ENCODE measurements at places on chromosomes 2 and 18.
A peak's percentile ranks its signal among the peaks of the same experiment; 100 is the strongest.

DNA sequence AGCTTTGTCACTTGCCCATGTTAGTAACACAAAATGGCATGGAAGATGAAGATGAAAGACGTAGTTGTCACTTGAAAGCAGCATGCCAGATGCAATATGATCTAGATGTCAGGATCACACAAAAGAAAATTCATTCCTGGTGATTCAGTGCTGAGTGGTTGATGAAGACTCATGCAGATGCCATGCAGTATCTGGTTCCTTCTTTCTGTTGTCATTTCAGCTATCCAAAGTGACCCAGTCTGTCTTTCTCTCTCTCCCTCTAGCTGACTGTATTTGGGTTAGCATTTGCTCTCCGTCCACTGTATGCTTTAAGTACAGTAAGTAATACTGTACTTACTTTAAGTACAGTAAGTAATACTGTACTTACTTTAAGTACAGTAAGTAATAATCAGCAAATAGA lies 50.4 kb downstream of the TTN start:
- no peak for DNase-seq

- DNase-seq, result no peak
Measured at GRCh38 chr2:61726456-61727209, 127.2 kb downstream of the FAM161A start.

DNA sequence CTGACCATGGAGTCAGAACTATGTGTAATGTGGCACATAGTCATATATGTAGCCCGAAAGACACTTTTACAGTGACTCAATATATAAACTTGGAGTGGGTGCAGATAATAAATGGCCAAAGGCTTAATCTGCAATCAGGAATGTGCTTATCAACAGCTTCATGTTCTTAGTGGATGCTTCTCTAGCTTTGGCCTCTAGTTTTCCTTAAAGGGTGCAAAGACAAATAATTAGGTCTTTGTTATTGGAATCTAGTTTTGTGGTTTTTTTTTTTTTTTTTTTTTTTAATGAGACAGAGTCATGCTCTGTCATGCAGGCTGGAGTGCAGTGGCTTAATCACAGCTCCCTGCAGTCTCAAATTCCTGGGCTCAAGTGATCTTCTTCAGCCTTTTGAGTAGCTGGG lies 625.6 kb downstream of the EPHA4 start:
- no peak for DNase-seq

DNA sequence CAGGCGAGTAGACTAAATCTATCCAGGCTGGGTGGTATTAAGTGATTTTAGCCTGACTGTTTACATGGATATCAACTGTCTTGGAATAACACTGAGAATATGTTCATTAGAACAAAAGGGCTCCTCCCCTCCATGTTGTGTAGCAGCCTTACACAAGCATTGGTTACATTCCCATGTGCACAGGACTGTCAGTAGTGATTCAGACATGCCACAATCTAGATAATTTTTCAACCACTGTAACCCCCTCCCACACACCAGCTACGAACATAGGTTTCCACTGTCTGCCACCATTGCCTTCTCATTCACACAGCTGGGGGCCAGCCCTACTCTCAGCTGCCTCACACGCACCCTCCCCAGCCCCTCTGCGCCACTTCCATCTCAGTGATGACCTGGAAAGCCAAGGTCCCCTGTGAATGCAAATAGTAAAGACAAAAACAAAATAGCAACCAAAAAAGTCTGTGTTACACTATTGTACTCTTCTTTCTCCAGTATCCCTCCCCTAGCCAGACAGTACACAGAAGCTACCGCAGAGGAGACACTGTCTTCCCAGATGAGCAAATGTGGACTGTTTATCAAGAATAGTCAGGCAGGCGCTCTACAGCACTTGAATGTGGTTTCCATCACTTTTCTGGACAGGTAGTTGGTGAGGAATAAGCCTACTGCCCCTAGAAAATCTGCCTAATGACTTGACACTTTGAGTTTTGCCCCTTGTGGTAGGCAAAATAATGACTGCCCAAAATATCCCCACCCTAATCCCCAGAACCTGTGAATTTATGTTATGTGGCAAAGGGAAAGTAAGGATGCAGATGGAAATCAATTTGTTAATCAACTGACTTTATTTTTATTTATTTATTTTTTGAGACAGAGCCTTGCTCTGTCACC lies 27.9 kb upstream of the TYMS start:
- no peak for DNase-seq

GRCh38 chr2:54207666-54208195 lies 48.3 kb downstream of the TSPYL6 start:
- DNase-seq, result no peak

DNA sequence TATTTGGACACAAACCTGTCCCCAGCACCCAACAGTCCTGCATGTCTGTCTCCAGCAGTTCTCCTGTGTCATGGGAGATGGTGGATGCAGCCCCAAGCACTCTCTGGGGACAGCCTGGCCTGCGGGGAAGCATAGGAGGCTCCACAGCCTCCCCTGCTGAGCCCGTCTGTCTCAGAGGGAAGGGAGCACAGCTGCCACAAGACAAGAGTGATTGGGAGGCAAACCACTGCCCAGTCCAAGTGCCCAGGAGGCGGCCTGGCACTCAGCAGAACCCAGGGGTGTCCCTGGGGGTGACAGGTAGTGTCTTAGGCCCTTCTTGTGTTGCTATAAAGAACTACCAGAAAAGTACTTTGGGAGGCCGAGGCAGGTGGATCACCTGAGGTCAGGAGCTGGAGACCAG lies 211.2 kb upstream of the MYT1L start:
- peak; percentile 75 for DNase-seq

GRCh38 chr2:188395903-188396689 lies 104.4 kb downstream of the GULP1 start:
- DNase-seq, result peak; percentile 25

DNA sequence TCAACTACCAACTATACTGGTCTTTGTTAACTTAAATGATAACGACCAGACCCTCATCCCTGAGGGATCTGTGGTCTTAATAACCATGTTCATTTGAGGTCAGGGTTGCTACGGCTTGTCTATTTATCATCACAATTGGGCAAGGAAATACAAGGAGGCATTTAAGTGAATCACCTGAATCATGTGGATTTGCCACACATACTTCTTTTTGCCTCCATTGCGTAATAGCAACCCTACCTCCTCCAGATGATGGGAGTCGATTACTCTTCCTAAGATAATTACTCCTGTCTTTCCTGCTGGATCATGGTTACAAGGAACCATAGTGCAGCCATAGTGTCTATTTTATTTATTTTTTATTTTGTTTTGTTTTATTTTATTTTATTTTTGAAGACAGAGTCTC lies 42.2 kb downstream of the TAF4B start:
- no peak for DNase-seq

- DNase-seq, result no peak
Measured at GRCh38 chr18:75582406-75582821, 154.9 kb upstream of the SMIM21 start.

- DNase-seq, result peak; percentile 64
Measured at GRCh38 chr2:120344214-120344975, 1.5 kb upstream of the INHBB start.

DNA sequence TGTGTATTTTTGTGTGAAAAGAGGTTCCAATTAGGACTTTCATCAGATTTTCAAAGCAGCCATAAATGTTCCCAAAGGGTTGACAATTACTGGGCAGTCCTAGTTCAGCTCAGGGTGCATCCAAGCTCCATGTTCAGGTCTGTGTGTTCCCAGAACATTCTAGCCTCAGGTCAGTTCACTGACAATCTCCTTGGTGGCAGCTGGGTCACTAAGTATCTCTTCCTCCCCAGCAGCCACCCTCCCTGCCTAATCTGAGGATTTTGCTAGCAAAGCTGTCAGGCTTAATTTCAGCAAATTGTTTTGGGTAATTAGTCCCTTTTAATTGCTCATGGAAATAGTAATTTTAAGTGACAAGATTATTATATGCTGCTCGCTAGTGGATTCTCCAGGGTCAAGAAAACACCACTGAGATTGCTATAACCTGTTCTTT lies 29.8 kb downstream of the UPP2 start:
- peak; percentile 65 for DNase-seq

- DNase-seq, result peak; percentile 78
Measured at GRCh38 chr2:130807659-130808385, 28.9 kb upstream of the ARHGEF4 start.

DNA sequence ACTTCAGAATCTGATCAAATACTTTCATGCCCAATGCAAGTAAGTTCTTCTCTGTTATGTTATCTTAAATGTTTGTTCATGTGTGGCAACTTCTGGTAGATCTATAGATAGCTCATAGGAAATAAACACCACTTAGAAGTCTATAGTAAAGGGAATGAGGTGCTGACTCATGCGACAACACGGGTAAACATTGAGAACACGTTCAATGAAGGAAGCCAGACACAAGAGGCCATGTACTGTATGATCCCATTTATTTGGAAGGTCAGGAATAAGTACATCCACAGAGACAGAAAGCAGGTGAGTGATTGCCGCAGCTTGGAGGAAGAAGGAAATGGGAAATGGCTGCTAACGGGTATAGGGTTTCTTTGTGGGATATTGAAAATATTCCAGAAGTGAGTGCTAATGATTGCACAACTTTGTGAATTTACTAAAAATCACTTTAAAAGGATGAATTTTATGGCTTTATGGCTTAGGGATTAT lies 95.4 kb downstream of the ITGB1BP1 start:
- peak; percentile 3 for DNase-seq

- DNase-seq, result peak; percentile 19
Measured at GRCh38 chr2:61910603-61911002, 5.1 kb downstream of the COMMD1 start.

- DNase-seq, result no peak
Measured at GRCh38 chr18:69402533-69402989, 1.9 kb downstream of the DOK6 start.

GRCh38 chr2:42724886-42725285 lies 39.0 kb downstream of the OXER1 start:
- no peak for DNase-seq

- DNase-seq, result peak; percentile 50
Measured at GRCh38 chr2:188978291-188979081, 4.3 kb downstream of the COL3A1 start.

DNA sequence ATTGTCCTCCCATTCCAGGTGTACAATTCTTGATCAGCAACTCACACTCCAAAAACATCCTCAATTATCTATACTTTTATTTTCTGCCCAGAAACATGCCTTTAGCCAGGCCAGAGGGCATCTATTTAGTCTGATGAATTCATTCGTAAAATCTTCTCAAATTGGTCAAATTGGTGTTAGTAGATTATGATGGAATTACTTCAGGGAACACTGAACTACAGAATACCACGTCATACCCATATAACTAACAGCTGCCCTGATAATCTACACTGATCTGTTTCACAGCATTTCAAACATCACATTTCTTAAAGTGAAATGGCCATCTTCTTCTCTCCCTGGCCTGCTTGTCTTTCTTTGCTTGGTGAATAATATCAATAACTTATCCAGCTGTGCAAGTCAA lies 841.4 kb downstream of the CPS1 start:
- DNase-seq, result no peak

GRCh38 chr2:45841752-45842407 lies 190.4 kb downstream of the PRKCE start:
- no peak for DNase-seq

GRCh38 chr2:191038241-191038725 lies 24.3 kb upstream of the STAT1 start:
- DNase-seq, result no peak

GRCh38 chr2:49807689-49808088 lies 653.4 kb upstream of the FSHR start:
- DNase-seq, result peak; percentile 1

GRCh38 chr2:217247476-217247875 lies 387.6 kb upstream of the TNP1 start:
- no peak for DNase-seq

Measured in NCI-H69 (cell line).